ENCODE measurements at places on chromosomes 4 and X. TPM values are rescaled to one million over a fixed set of nuclear protein-coding genes. Genes with fewer than 3 reads are reported as not detected.

AMBN gene
- not detected for total RNA-seq

DNA sequence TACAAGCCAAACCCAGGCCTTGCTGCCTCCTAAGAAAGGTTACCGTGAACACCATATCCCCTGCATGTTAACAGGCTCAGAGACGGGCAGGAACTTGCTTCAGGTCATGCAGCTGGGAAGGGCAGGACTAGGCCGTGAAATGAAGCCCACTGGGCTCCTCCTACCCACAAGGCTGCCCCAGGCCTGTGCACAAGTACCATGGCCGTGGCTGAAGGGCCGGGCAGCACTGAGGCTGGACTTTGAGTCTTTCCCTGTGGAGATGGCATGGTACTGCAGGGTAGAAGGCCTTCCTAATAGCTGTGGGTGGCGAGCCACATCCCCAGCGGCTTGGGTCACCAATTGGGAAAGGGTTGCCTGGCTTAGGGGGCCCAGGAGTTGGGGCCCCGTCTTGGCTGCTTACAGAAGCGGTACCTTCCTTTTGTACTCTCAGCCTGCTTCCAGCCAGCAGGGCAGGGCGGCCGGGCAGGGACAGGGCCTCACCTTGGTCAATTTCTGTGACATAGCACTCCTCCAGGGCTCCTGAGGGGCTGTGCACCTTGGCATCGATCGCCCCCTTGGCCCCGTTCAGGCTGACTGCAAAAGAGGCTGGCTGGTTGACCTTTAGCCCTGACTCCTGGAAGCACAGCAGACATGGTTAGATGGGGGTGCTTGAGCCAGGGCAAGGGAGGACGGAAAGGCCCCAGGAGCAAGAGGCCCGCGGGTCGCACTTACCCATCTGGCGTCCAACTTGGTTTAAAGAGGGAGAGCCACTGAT is 23.8 kb downstream of the FLNA start:
- no peak overlapping the region for H3K4me3 ChIP-seq
- H3K27me3 ChIP-seq: peaks cover 3% of the 10 kb centered on the region
- no peaks in the 10 kb centered on the region for H3K36me3 ChIP-seq
- no peak for DNase-seq

DNA sequence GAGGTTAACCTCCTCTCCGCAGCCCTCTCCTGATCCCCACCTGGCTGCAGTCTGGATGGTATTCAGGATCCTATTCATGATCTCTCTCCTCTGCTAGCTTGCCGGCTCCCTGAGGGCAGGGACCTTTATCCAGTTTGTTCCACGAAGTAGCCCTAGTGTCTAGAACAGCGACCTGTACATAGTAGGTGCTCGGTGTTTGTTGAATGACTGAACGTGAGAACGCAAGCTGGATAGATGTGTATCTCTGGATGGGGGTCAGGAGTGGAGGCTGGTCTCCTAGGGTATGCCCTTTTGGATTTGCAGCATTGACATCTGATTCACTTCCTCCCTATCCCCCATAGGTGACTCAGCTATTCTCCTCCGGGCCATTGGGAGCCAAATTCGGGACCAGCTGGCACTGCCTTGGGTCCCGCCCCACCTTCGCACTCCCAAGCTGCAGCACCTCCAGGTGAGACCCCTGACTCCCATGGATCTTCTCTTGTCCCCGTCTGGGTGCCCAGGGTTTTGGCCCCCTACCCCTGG is 7.3 kb downstream of the CCDC22 start:
- no peak overlapping the region for H3K4me3 ChIP-seq
- no peaks in the 10 kb centered on the region for H3K36me3 ChIP-seq
- peaks cover 1% of the 10 kb centered on the region for H3K27me3 ChIP-seq
- no peak overlapping the region for H3K27ac ChIP-seq

RELL1 gene
- total RNA-seq: 21.2 TPM

GRCh38 chr4:151304226-151304625 is 21.2 kb downstream of the SH3D19 start:
- no peak overlapping the region for H3K4me3 ChIP-seq
- no peak for DNase-seq
- peaks cover 2% of the 10 kb centered on the region for H3K27me3 ChIP-seq
- H3K4me1 ChIP-seq: no peaks in the 10 kb centered on the region
- H3K36me3 ChIP-seq: no peaks in the 10 kb centered on the region
- H3K27ac ChIP-seq: no peak overlapping the region

DCAF12L1 gene
- total RNA-seq: 0.12 TPM

- H3K27ac ChIP-seq: no peak overlapping the region
- H3K36me3 ChIP-seq: no peaks in the 10 kb centered on the region
- peaks cover 10% of the 10 kb centered on the region for H3K4me1 ChIP-seq
- no peak for DNase-seq
These were observed 3.3 kb downstream of the PGRMC2 start for GRCh38 chr4:128284317-128284716.

VCX3B gene
- not detected for total RNA-seq

ITGB1BP2 gene
- total RNA-seq: 7.8 TPM

DNA sequence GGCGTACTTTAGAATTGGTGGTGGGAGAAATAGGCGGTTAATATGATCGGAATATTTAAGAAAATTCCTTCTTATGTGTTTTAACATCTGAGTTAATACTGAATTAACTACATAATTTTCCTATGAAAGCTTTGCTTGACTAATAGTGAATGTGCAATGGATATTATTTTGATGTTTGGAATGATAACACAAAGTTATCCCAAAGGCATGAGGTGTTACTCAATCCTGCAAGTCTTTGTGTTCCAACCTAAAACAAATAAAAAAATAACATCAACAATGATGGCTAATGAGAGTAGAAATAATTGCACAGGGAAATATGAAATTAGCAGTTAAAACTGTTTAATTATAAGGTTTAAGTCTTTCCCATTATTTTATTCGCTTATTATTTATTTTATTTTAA is 183.6 kb upstream of the ARSJ start:
- no peak overlapping the region for H3K4me3 ChIP-seq
- no peak overlapping the region for H3K27ac ChIP-seq
- H3K27me3 ChIP-seq: no peaks in the 10 kb centered on the region
- no peaks in the 10 kb centered on the region for H3K36me3 ChIP-seq

GAGE1 gene
- total RNA-seq: not detected

DRP2 gene
- 0.51 TPM for total RNA-seq

- no peaks in the 10 kb centered on the region for H3K36me3 ChIP-seq
- H3K4me1 ChIP-seq: peaks cover 2% of the 10 kb centered on the region
- H3K27ac ChIP-seq: no peak overlapping the region
- no peaks in the 10 kb centered on the region for H3K27me3 ChIP-seq
These were observed 118.0 kb upstream of the EDNRA start for GRCh38 chr4:147362938-147363337.

PDGFRA gene
- 14.1 TPM for total RNA-seq

GRCh38 chr4:67152976-67153375 is 392.3 kb downstream of the CENPC start:
- no peak for DNase-seq
- peaks cover 7% of the 10 kb centered on the region for H3K4me1 ChIP-seq
- no peak overlapping the region for H3K4me3 ChIP-seq
- no peaks in the 10 kb centered on the region for H3K36me3 ChIP-seq

- H3K27me3 ChIP-seq: no peaks in the 10 kb centered on the region
- no peaks in the 10 kb centered on the region for H3K36me3 ChIP-seq
- H3K4me3 ChIP-seq: no peak overlapping the region
- H3K4me1 ChIP-seq: peaks cover 7% of the 10 kb centered on the region
- no peak overlapping the region for H3K27ac ChIP-seq
- no peak for DNase-seq
These were observed 140.6 kb downstream of the TBL1X start for GRCh38 chrX:9605484-9605883.

DNA sequence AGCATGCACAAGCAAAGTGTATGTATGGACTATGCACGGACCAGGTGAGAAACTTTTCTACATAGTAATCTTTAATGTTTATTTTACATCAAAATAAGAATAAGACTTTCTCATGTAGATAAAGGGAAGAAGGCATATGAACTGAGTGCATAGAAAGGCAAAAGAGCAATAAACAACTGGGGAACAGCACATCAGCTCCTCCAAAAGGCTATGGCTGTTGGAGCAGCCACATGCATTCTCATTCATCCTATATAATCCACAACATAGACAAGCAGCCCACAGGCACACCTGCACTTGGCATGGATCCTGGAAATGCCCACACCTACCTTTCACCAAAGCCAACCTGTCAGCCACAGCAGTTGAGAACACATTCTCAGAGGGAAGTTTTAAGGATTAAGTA is 586.9 kb upstream of the INTU start:
- no peaks in the 10 kb centered on the region for H3K36me3 ChIP-seq
- H3K27ac ChIP-seq: no peak overlapping the region
- H3K27me3 ChIP-seq: no peaks in the 10 kb centered on the region
- no peak for DNase-seq

DNA sequence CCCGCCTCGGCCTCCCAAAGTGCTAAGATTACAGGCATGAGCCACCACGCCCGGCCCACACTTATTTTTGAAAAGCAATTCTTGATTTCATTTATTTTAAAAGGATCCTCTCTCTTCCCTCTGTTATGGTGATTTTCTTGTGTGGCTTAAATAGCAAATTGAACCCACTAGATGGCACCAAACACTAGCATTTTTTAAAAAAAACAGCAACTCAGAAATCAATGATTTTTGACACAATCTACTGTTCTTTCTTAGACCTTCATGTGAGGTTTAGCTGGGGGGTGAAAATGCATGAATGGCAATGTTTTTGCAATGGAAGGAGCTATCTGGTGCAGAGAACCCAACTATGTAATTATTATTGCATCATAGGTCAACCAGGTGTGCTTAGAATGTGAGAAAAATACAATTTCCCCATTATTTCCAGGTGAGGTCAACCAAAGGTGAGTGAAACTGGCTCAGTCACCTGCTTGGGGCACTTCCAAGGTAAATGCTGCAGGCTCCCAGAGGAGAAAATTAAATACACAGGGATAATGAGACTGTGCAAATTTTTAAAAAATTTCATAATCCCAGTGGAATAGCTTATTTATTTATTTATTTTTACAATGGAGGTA is 226.7 kb upstream of the PRKX start:
- H3K27ac ChIP-seq: no peak overlapping the region
- no peak for DNase-seq
- no peaks in the 10 kb centered on the region for H3K36me3 ChIP-seq
- H3K4me1 ChIP-seq: no peaks in the 10 kb centered on the region
- no peaks in the 10 kb centered on the region for H3K27me3 ChIP-seq

YY2 gene
- 1.1 TPM for total RNA-seq

- H3K4me1 ChIP-seq: no peaks in the 10 kb centered on the region
- H3K4me3 ChIP-seq: no peak overlapping the region
- no peak overlapping the region for H3K27ac ChIP-seq
- peaks cover 5% of the 10 kb centered on the region for H3K36me3 ChIP-seq
- H3K27me3 ChIP-seq: no peaks in the 10 kb centered on the region
These were observed 949.6 kb upstream of the PRKX start for GRCh38 chrX:4663085-4663484.

GNRHR gene
- total RNA-seq: not detected

DNA sequence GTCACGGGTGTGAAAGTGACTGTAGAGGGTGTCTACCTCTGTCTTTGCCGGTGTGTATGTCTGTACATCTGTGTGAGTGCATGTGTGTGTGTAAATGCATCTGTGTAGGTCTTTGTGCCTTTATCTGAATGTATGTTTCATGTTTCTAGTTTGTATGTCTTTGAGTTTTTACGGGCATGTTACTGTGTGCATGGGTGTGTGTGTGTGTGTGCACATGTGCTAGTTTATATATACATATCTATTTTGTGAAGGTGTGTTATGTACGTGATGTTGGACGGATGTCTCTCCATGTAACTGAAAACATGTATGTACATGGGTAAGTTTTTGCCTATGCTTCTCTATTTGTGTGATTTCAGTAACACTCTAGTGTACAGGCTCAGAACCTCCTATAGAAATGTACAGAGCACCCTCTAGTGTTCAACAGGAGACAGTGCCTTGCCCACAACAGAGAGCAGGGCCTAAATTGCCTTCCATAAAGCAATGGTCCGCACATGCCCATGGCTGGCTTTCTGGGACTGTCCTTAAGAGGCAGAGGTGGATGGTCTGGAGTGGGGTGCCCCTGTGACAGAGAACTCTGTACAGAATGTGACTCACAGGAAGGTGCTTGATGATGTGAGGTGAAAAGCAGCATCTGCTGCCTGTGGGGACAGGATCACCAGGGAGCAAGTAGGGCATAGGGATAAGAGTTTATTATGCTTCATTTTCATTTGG is 343.5 kb downstream of the RAPGEF2 start:
- peak; percentile 49 for DNase-seq
- peaks cover under 1% of the 10 kb centered on the region for H3K27me3 ChIP-seq
- no peaks in the 10 kb centered on the region for H3K36me3 ChIP-seq
- no peak overlapping the region for H3K4me3 ChIP-seq
- no peak overlapping the region for H3K27ac ChIP-seq

REELD1 gene
- total RNA-seq: not detected

DNA sequence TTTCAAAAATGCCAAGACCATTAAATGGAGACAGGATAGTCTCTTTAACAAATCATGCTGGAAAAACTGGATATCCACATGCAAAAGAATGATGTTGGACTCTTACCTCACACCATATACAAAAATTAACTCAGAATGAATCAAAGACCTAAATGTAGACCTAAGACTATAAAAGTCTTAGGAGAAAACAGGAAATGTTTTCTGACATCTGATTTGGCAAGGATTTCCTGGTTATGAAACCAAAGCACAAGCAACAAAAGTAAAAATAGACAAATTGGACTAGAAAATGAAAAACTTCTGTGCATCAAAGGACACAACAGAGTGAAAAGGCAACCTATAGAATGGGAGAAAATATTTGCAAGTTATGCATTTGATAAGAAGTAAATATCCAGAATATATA is 37.6 kb downstream of the ARFIP1 start:
- H3K36me3 ChIP-seq: peaks cover 34% of the 10 kb centered on the region
- H3K4me1 ChIP-seq: no peaks in the 10 kb centered on the region
- peaks cover 5% of the 10 kb centered on the region for H3K27me3 ChIP-seq
- H3K27ac ChIP-seq: no peak overlapping the region
- DNase-seq: no peak
- no peak overlapping the region for H3K4me3 ChIP-seq

VCX2 gene
- total RNA-seq: not detected

GRCh38 chr4:79241846-79242245 is 84.0 kb downstream of the NAA11 start:
- H3K27ac ChIP-seq: no peak overlapping the region
- peaks cover 16% of the 10 kb centered on the region for H3K36me3 ChIP-seq
- no peaks in the 10 kb centered on the region for H3K27me3 ChIP-seq
- DNase-seq: no peak

- no peaks in the 10 kb centered on the region for H3K27me3 ChIP-seq
- H3K36me3 ChIP-seq: no peaks in the 10 kb centered on the region
- no peak overlapping the region for H3K27ac ChIP-seq
- H3K4me1 ChIP-seq: no peaks in the 10 kb centered on the region
- no peak for DNase-seq
These were observed 87.3 kb downstream of the CFAP299 start for GRCh38 chr4:80422727-80423404.

TMEM35A gene
- 27.5 TPM for total RNA-seq

GRCh38 chr4:38665551-38666411 is 1.8 kb downstream of the KLF3 start:
- peak overlapping the region; percentile 97 for H3K4me3 ChIP-seq
- peaks cover 4% of the 10 kb centered on the region for H3K36me3 ChIP-seq
- peaks cover 10% of the 10 kb centered on the region for H3K27me3 ChIP-seq

PPBP gene
- not detected for total RNA-seq
